Effector CD4-positive, alpha-beta T cell (primary cell): ENCODE measurements at places on chromosomes 2 and 18.

DNA sequence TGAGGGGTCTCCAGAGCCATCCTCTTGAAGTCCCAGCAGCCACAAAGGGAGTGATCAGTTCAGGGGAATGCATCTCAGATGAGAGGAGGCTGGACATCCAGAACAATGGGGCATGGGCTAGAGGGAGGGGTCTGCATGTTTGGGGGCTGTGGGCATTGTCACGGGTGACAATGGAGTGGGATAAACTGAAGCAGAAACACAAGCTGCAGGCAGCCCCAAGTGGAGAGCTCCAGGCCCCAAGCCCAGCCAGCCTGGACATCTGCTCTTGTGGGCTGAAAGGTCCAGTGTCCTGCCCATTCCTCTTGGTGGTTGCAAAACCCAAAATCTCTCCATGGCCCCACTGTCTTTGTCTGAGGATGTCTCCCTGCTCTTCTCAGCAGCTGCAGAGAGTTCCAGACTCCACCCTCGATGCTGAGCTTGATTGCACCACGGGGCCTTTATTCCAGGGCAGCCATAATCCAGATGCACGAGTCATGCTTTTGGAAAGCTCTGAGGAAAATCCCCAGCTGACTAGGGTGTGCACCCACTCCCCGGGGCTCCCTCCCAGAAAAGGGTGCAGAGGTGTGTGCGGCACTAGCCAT lies 149.4 kb downstream of the TNS1 start:
- DNase-seq, result no peak

DNA sequence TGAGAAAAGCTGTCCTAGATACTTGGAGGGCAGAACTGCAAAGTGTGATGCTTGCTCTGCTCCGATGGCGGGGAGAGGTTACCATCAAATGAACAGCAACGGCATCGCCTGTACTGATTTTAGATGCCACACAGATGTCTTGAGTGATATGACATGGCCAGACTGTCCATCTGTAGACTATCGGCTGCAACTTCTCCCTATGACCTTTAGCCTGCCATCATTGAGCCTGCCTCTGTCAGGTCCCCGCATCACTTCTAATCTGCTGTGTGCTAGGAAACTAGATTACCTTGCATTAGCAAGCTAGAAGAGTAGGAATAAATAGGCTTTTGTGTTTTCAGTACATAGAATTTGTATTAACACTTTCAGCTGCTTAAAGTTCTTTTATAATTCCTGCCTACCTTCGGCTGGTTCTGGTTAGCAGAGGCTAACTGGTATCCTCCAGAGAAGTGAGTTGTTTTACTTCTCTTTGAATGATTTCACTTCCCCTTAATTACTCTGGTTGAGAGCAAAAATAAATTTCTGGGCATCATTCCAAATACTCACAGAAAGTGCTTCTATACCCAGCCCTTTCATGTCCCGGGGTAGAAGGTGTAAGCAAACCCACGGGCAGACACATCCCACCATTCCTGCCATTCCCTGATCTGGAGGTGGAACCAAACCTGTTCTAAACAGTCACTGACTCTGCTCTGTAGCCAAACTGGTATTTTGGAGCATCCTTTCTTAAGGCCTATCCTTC lies 24.0 kb downstream of the GAREM2 start:
- no peak for DNase-seq

- no peak for DNase-seq
Measured at GRCh38 chr2:237403024-237403882, 10.7 kb downstream of the COL6A3 start.

DNA sequence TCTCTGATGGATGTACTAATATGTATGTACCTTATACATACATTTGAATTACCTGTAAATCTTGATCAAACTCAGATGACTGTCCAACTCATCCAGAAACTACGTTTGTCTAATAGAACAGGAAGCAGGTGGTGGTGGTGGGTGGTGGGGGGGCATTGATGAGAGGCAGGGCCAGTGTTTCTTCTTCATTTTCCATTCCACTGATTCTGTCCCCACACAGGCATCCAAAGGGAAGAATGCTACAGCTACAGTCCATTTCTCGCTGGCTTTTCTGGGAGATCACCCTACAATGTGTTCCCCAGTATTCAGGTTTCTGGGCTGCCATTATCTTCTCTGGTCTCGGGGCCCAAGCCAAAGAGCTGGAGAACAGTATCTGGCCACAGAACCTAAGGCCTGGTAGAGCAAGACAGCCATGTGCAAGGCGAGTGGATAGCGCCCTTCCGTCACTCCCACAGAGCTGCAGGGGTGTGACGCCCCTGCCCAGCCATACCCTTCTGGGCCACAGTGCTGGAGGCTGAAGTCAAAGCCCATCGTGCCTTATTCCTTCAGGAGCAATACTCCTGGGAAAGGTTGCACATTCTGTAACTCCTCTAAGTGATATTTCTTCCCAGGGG lies 54.5 kb downstream of the BCL11A start:
- DNase-seq, result no peak

- no peak for DNase-seq
Measured at GRCh38 chr2:61911510-61911909, 6.0 kb downstream of the COMMD1 start.
